ENCODE measurements at places on chromosomes 1 and 21.
A peak's percentile ranks its signal among the peaks of the same experiment; 100 is the strongest.

DNA sequence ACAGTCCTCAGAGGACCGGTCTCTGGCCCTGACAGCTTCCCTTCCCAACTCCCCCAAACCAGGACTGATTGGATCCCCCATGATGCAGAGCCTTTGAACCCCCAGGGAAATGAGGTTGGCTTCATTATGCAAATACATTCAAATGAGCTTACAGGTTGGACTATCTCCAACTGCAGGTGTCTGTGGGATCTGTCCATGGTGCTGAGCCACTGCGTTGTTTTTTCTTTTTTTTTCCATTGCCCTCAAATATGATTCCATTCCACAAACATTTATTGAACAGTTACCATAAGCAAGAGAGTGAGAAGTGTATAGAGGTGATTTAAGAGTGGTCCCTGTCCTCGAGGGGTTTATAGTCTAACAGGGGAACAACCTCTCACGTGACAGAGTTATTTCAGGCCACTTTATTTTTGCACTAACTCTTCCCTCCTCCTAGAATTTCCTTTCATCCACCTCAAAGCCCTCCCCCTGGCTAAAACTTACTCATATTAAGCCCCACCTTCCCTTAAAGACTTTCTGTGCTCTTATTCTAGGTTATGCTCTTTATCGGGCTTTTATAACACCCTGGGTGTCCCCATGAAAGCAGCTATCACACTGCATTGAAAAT, 21.9 kb downstream of the DLGAP3 start:
- DNase-seq: no peak

DNA sequence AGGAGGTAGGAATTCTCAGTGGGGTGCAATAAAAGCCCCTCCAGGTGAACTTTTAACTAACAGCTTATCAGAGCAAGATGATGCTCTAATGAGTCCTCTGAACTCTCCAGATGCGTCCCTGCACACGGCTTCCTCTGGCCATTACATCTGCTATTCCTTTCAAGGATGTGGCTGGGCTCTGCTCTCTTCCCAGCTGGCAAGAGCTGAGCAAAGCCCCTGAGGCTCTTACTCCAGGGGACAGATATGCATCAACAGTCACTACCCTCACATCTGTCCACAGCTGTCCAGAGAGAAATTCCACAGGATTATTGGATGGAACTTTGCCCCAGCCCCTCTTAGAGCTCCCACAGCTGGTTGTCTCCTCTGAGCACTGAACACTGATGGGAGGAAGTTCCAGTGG, 267.8 kb downstream of the C1orf94 start:
- DNase-seq: no peak

- peak; percentile 65 for DNase-seq
Observed at GRCh38 chr1:109248797-109249629, at the start of gene CELSR2. TSS of gene CELSR2 (plus strand) at chr1:109249539. CDS start at chr1:109250080, 541 bp downstream.

DNA sequence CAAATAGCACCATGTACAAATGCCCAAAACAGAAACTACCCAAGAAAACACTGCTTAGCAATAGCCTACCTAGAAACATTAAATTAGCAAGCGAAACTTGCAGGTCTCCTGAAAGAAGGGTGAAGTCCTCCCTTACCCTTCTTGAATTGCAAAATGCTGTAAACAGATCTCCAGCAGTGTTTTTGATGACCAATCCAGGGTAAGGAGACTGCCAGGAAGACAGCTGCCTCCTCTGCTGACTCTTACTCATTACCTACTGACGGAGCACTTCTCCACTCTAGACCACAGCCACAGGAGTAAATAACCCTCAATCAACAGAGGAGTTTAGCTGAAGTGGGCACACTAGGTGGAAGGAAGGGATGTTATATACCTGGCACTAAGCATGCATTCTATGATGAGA, 32.2 kb upstream of the GADD45A start:
- DNase-seq: peak; percentile 30

DNA sequence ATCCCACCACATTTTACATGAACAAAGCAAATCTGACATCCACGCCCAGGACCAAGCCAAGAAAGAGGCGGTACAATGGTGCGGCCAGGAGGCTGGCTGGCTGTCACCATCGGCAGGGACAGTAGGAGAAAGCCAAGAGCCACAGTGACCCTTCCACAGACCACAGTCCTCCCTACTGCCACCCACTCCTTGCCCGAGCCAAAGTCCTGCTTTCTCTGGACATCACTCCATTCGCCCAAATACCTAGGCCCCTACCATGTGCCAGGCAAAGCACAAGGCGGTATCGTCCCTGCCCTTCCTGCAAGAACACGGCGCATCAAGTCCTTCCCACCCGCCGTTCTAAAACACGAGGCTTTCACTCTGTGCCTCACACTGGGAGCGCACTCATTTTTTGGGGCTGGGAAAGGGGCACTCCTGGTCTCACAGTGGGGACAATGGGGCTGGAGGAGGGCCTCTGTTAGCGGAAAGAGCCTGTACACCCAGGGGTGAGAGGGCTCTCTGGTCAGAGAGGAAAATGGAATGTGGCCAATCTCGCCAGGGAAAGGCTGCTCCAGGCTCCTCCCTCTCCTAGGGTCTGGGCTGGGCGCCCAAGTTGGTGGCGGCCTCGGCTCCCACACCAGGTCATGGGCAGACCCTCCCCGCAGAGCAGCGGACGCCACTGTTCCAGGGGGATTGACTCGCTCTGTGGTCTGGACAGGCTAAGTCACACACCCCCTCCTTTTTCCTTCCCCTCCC, 26.5 kb downstream of the SSBP3 start:
- no peak for DNase-seq

DNA sequence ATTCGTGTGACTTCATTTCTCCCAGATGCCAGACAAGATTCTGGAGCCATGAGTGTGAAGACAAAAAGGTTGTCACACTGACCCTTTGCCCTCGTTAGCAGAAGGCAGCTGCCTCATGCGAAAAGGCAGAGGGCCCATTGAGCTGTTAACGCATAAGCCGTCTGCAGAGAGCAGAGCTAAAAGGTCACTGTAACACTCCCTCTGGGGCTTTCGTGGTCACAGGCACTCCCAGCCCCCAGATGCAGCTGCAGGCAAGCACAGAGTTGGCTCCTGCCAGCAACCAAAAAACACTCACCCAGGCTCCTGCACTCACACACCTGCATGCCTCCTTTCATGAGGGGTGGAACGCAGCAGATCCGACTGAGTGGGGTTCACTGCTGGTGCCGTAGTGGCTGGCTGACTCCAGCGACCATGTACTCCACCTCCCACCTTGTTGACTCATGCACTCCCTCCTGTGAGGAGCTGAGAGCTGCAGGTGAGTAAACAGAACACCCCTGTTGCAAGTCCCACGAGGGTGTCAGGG, 287.5 kb downstream of the SMYD3 start:
- no peak for DNase-seq

DNA sequence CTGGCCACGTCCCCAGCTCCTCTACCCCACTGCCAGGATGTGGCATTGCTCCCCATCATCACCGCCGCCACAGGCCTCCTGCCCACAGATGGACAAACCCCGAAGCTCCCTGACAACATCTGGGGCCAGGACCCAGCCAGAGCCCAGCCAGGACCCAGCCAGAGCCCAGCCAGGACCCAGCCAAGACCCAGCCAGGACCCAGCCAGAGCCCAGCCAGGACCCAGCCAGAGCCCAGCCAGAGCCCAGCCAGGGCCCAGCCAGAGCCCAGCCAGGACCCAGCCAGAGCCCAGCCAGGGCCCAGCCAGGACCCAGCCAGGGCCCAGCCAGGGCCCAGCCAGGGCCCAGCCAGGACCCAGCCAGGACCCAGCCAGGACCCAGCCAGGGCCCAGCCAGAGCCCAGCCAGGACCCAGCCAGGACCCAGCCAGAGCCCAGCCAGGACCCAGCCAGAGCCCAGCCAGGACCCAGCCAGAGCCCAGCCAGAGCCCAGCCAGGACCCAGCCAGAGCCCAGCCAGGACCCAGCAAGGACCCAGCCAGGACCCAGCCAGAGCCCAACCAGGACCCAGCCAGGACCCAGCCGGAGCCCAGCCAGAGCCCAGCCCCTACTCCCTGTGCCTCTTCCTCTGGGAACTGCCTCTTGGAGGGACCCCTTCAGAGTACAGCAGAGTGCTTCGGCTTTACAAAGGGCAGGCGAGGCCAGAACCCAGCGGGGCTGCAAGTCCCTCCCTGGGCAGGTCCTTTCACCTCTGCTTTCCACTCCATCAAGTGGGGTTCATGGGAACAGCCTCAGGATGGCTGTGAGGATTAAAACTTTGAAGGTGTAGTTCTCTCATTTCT, 43.7 kb downstream of the DISP3 start:
- no peak for DNase-seq

DNA sequence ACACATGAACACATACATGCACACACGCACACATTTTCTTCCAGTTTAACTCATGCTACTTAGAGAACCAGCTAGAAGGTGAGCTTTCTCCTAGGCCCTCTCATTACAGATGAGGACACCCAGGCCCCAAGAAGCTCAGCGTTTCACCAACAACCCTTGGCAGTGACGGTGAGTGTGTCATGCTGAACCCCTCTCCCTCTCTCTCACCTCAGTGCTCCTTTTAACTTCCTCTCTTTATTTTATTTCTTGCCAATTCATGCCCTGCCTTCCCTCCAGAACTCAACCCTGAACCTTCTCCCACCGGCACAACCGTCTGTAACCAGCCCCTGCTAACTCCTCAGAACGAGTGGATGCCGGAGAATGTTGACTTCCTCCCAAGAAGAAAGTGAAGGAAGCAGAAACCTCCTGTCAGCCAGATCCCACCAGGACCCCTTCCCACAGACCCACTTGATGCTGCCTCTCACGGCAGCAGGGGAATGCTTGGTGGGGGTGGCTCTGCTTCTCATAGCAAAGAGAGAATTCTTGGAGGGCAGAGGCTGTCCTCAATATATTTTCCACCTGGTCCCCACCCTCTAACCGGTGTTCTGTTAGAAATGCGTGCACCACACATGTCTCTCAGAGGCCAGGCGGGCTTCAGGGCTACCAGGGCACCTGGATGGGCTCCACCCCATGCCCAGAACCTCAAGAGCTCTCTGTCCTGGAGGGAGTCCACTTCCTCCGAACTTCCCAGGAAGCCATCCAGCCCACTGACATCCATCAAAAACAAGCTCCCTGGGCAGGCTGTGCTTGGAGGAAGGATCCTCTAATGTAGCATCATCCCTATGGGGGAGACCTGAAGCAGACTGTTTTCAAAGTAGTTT, 134.0 kb downstream of the TOMM20 start:
- no peak for DNase-seq
